ENCODE measurements at places on chromosomes 6 and 20. TPM values are rescaled to one million over a fixed set of nuclear protein-coding genes. Genes with fewer than 3 reads are reported as not detected.

DNA sequence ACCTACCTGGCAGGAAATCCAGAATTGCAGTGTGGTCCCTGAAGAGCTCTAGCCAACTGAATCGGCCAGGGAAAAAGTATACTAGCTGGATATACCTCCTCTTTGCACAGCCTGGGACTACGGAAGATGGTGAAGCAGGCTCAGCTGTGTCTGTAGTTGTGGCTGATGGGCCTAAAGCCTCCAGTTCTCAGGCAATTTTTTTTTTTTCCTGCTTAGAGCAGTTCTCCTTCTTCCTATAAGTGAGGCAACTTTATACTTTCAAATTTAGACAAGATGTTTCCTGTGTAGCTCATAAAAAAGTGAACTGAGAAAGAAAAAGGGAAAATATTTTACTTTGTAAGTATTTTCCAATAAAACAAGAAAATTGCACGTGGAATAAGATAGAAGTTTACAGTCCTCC lies 172.9 kb downstream of the CARMIL1 start:
- no peak for DNase-seq

- no peak for DNase-seq
These were observed 42.1 kb downstream of the DAAM2 start for GRCh38 chr6:39834278-39834677.

DNA sequence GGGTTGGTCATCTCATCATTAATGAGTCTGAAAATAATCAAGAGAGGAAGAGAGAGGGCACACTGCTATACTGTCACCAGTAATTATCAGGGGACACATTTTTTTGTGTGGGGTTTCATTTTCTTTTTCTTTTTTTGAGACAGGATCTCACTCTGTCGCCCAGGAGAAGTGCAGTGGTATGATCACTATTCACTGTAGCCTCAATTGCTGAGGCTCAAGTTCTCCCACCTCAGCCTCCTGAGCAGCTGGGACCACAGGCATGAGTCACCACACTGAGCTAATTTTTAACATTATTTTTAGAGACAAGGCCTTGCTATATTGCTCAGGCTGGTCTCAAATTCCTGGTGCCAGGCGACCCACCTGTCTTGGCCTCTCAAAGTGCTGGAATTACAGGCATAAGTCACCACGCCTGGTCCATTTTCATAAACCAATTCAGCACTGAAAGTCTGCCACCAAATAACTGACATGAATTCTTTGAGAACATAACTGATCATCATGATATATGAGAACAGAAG lies 43.3 kb downstream of the EPHA7 start:
- DNase-seq, result no peak

- no peak for DNase-seq
These were observed 2.3 kb downstream of the SAMD10 start for GRCh38 chr20:63976980-63977738.

The ENPP1 gene
- 20.5 TPM for polyA plus RNA-seq
